ENCODE measurements at places on chromosomes 3 and 15.

- DNase-seq, result no peak
Observed at GRCh38 chr15:42686281-42686680, 50.6 kb downstream of the CDAN1 start.

GRCh38 chr3:139506766-139507165, 30.4 kb upstream of the RBP2 start:
- no peak for DNase-seq

DNA sequence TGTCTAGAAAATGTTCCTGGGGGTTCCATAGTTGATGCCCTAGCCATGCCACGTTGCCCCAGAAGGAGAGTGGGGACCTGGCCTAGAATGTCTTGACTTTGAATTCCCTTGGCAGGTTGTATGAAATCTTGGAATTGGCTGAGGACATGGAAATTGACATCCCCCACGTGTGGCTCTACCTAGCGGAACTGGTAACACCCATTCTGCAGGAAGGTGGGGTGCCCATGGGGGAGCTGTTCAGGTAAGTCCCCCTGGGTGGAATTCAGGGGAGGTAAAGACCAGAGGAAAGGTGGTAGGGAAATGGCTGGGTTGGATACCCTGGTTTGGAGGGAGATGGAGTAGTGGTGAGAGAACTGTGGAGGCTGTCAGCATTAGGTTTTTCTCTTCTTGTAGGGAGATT, 8.9 kb upstream of the FAM131A start:
- DNase-seq, result no peak

DNA sequence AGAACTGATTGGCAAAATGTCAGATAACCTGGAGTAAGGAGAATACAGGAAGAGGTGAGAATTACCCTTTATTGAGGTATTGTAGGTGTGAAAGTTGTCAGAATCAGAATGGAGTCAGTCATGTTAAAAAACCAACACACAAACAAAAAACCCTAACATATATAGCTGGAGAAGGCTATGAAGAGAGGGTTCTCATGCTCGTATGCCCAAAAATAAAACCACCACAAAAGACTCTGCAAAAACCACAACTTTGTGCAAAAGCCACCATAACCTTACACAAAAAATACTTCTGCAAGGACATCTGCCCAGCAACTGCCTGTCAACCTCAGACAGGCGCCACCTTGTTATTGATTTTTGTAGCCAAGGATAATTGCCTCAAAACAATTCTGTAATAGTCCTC, 136.0 kb downstream of the CD47 start:
- no peak for DNase-seq

DNA sequence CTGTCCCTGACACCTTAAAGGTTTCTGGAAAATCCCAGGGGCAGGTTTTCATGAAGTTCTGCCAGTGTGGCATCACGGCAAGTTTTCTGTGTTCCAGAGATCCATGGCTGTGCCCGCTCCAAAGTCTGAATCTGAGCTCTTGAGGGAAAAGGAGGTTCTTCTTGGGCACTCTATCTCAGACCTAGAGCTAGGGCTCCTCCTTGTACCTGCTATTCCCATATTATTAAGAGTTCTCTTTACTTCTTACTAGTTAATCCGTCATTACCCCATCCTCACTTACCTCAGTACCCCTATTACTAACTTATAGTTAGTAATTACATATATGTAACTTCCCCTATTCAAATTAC, 5.9 kb upstream of the TRA2B start:
- no peak for DNase-seq

GRCh38 chr3:133278260-133279043, 121.4 kb upstream of the BFSP2 start:
- DNase-seq, result no peak

DNA sequence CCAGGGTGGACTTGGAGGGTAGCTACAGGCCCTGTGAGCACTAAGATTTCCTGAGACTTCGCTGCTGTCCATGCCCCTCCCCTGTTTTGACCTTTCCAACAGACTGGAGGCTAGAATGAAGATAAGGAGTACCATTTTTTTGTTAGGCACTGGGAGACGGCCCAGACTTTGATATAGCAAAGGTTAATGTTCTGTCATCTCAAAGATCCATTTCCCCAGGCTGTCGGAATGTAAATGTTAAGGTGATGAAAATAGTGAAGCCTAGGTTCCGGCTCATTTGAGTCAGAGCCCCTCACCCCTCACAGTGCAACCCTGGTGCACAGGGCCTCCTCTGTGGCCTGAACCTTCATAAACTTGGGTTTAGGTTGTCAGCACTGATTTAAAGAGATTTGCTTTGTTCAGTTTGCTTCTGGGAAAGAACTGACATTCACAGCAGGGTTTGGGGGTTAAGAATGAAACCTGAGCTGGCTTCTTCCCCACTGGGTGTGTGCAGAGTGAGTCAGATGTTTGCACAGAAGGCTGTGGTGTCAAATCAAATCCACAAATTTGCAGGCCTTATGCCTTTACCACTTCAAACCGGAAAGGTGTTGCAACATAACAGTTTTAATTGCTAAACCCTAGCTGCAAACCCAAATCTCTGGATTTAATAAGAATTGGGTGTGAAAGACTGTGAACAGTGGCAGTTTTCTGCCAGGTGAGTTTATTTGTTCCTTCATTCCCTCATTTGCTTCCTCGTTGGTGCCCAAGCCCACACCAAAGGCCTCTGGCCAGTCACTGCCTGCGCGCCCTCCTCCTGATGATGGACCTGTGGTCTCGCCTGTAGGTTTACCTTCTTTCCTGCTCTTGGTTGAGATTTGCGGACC, 20.6 kb upstream of the KCTD6 start:
- peak; percentile 82 for DNase-seq

DNA sequence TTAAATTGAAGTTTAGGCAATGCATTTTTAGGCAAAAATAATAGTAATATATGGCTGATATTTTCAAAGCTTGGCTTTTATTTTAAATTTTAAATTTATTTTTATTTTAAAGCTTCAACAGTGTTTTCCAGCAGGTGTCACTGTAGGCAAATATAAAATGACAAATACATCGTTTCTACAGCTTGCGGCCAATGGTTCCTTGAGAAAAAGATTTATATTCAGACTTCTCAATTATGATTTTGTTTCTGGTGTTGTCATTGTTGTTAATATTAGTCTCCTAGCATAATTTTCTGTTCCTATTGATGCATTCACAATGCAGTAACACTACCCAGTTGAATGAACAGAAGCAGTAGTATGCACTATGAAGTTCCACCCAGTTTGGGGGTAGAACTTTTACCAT, 220.7 kb upstream of the DNAJC19 start:
- DNase-seq, result peak; percentile 48

DNA sequence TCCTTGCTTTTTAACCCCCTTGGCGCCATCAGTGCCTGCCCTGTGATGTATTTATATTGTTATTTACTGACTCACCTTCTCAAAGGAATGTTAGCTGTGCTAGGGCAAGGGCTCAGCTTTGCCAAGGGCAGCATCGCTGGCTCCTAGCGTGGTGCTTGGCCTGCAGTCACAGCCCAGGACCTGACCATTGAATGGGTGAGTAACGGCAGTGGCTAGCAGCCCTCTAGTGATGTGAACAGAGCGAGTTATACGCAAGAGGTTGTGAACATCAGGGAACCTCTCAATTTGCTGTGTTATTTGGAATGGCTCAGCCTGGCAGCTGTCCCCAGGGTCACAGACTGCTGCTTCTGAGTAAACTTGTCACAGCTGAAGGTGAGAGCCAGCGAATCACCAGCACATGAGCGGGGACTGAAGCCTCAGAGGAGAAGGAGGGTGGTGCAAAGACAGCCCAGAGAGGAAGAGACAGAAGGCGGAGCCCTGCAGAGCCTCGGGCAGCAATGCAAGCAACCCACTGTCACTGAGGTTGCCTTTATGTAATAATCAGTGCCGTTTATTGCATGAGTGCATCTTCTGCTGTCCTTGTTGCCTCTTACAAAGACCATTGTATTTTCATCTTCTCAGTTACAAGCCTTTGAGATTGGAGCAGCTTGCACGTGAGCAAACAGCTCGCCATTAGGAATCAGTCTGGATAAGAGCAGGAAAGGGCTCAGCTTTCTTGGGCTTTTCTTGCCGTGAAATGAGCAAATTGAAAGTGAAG, 158.3 kb downstream of the SLCO3A1 start:
- DNase-seq, result peak; percentile 30

Data from adipocyte (in vitro differentiated cells).